Nucleus accumbens (tissue), 56 donors: ENCODE measurements at places on chromosomes 7 and 10.

DNA sequence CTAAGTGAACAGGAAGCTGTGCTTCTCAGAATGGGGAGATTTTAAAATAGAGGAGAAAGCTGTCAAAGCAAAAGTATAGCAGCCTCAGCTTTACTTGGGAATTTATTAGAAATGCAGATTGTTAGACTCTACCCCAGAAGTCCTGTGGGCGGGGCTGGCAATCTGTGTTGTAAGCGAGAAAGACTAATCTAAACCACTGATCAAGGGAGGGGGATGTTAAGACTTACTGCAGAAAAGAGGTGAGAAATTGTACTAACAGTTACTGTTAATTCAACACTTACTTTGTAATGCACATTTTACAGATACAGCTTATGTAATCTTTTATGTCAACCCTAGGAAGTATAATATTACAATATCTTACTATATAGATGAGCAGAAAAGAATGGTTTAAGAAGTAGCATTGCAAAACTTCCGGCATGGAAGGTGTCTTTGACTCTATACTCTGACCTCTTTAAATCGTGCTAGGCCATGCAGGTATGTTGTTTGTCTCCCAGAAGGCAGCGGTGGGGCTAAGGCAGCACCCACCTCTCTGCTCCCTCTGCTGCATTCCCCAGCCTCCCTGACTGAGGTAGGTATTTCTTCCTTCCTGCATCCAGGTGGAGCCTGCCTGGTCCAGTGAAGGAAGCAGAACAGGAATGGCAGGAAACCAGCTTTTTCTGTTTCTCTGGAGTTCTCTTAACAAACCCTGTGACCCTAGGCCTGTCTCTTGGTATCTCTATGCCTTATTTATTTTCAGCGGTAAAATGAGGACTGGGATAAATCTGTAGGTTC lies 462.2 kb downstream of the AUTS2 start:
- DNase-seq, result no peak

GRCh38 chr7:151833691-151834090 lies 43.2 kb downstream of the PRKAG2 start:
- no peak for DNase-seq

- DNase-seq, result peak; percentile 28
Observed at GRCh38 chr7:927031-927671, 27.3 kb downstream of the ADAP1 start.

GRCh38 chr7:150668472-150668911 lies 17.0 kb upstream of the GIMAP2 start:
- DNase-seq, result no peak

- DNase-seq, result no peak
Observed at GRCh38 chr7:132221356-132221755, 354.9 kb downstream of the PLXNA4 start.

DNA sequence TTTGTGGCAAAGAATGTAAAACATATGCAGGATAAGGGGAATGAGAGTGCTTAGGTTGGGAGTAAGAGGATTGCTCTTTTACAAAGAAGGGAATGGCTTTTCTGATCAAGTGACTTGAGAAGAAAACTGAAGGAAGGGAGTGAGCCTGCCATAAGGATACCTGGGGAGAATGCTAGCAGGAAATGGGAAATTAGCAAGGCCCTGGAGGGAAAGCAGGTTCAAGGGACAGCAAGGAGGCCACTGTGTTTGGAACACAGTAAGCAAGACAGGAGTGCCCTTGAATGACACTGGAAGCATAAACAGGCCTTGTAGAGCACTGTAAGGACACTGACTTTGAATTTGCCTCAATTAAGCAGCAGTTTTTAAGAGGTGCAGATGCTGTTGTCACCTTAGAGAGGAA lies 1069.9 kb downstream of the DNAJB9 start:
- no peak for DNase-seq

GRCh38 chr7:127678337-127678736 lies 26.3 kb downstream of the SND1 start:
- peak; percentile 3 for DNase-seq

DNA sequence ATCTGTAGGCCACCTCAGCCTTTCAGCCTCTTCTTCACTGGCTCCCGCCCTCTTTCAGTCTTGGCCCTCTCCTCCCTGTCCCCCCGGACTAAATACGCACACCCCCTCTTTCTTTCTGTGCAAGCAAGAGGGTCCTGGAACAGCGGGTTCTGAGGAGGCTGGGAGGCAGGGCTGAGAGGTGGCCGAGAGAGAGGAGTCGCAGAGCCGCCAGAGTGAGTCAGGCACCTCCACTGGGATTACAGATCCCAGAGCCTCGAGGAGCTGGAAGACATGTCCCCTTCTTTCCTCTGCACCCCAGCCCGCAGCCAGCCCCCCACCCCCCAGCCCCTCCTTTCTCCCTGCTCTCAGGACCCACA lies 182 bp downstream of the CCDC136 start:
- DNase-seq, result no peak

DNA sequence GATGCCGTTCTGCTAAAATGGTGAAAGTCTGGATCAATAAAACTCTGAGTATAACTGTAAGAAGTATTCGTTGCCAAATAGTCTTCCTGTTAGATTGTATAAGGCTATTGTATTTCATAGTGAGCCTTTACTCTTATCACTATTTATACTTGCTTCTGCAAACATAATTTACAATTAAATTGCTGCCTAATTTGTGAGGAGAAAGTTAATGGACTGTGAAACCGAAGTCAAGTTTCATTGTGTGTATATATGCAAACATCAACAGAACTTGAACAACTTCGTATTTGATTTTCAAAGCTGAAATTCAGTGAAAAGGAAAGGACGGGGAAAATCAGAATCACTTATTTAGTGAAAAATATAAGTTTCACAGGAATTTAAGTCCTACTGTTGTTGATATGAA lies 135.9 kb upstream of the CCDC6 start:
- DNase-seq, result no peak

GRCh38 chr7:34719636-34720035 lies 61.6 kb downstream of the NPSR1 start:
- DNase-seq, result no peak

DNA sequence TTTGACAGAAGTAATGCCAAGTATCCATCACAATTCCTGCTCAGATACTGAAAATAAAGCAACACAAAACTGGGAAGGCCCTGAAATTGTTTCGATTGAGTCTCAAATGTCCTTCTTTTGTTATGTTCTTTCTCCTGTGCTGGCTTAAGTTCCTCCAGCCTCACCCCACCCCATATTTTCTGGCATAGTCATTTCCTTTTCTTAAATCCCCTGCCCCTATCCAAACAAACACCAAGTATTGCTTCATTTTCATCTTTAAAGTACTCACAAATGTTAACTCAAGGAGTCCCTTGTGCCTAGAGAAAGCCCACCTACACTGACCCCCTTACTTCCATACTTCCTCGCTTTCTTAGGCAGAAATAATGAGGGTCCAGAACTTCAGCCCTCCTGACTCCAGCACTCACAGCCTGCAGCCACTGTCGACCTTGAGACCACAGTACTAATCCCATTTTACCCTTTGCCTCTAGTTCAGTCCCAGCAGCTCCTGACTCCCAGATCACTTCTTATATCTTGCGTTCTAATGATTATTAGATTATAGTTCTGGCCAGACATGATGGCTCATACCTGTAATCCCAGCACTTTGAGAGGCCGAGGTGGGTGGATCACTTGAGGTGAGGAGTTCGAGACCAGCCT lies 73.2 kb upstream of the ST8SIA6 start:
- no peak for DNase-seq

GRCh38 chr10:31659665-31660064 lies 269.0 kb downstream of the ARHGAP12 start:
- no peak for DNase-seq

DNA sequence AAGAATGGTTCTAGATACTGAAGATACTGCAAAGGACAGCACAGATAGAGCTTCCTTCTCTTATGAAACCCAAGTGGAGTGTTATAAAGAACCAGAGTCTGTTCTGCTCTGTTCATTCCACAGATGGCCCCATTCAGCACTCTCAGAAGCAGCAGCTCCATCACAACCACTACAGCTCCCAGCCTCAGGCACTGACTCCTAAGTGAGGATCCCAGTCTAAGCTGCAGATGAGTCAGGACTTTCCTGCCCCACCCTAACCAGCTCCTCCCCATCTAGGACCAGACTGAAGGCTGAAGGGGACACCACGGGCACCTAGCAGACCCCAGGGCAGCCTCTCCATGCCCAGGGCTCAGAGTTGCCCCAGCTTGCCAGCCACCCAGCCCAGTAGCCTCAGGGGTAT lies 379.8 kb downstream of the GRID1 start:
- no peak for DNase-seq

DNA sequence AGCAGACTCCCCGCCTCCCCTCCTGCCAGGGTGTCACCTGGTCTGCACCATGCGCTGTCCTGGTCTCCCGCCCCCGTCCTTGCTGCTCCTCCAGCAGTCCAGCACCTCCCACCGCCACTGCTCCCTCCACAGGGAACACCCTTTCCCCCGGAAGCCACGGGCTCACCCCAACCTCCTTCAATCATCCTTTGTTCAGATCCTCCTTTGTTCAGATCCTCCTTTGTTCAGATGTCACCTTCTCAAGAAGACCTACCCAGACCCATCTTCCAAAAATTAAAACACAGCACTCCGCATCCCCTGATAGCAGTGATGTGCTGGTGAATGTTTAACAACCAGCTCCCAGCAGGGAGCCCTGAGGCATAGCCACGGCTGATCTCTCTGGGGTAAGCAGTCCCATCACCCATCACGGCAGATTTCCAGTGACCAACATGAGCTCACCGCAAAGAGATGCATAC lies 237.7 kb downstream of the USP6NL start:
- no peak for DNase-seq

GRCh38 chr7:149864751-149865150 lies 9.0 kb upstream of the ATP6V0E2 start:
- DNase-seq, result no peak

DNA sequence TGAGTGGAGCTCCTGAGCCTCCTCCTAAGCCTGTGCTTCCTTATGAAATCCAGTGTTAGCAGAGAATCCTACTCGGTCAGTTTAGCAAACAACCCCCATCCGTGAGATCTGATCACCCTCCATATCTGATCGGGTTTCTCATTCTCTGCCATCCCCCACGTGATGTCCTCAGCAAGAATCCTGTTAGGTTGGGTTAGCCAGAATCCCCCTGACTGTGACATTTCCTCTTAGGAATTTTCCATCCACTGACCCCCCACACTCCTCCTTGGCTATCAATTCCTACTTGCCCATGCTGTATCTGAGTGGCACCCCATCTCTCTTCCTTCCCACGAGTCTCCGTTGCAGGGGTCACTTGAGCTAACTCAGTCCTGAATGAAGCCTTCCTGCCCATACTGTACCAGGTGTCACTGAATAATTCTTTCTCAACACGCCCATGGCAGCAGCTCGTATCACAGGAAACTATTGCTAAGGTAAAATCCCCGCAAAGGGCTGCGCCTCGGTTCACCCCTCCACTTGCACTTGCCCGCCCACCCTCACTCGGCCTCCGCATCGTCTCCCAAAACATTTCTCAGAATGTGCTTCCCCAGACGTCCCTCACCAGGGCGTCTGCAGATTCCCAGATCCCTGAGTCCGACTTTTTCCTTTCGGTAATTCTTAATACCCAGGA lies 44.1 kb downstream of the MYOF start:
- DNase-seq, result no peak

- DNase-seq, result no peak
Observed at GRCh38 chr7:156998988-156999957, 11.2 kb downstream of the MNX1 start.

DNA sequence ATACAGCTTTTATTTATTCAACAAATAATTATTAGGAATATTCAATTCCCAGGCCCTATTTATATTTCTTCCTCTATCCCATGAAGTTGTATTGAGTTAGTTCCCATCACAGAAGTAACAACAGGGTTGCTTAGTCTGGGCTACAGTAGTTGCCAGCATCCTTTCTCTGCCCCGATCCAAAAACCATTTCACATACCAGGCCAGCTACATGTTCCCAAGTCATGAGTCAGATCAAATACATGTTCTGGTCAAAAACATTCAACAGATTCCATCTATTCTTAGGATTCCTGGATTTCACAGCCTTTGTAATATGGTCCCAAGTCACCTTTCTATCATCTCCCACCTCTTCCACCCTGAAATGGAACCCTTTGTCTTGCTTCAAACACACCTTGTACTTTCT lies 91.6 kb downstream of the RAB11FIP2 start:
- no peak for DNase-seq

GRCh38 chr10:86824151-86824550 lies 67.7 kb downstream of the BMPR1A start:
- no peak for DNase-seq

DNA sequence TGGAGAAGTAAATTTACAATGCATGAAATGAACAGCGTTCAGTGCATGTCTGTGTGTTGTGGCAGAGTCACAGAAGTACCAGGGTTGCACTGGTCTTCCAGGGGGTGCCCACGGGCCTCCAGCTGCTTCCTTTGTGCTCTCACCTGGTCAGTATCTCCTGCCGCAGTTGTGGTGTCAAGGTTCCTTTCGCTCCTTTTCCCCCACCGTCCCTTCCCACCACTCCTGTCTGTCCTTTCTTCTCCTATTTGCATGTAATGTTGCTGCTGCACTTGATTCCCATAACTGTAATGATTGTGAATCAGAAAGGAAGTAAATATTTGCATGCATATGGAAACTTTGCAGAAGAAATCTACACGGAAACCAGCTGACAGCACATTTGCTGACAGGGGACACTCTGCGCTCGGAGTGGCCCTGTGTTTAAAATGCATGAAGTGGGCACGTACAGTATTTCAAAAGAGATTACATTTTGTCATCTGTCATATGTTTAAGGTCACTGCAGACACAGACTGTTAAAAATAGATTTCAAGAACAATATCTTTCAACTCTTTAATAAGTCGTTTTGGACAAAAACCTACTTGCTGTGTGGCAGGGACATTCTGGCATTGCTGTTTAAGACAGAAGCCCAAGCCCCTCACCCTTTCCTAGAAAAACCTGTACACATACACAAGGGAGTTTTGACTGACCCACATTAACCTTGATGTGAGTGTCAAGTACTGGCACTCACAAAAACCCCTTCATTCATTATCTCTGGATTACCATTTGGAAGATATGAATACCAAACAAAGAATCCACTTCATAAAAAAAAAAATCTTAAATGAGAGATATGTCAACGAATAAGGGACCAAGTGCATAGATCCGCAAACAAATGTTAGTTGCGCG lies 336.7 kb upstream of the KLF6 start:
- DNase-seq, result no peak

GRCh38 chr10:130359711-130360110 lies 223.5 kb downstream of the GLRX3 start:
- no peak for DNase-seq

GRCh38 chr7:116232920-116233319 lies 22.6 kb downstream of the TES start:
- no peak for DNase-seq

DNA sequence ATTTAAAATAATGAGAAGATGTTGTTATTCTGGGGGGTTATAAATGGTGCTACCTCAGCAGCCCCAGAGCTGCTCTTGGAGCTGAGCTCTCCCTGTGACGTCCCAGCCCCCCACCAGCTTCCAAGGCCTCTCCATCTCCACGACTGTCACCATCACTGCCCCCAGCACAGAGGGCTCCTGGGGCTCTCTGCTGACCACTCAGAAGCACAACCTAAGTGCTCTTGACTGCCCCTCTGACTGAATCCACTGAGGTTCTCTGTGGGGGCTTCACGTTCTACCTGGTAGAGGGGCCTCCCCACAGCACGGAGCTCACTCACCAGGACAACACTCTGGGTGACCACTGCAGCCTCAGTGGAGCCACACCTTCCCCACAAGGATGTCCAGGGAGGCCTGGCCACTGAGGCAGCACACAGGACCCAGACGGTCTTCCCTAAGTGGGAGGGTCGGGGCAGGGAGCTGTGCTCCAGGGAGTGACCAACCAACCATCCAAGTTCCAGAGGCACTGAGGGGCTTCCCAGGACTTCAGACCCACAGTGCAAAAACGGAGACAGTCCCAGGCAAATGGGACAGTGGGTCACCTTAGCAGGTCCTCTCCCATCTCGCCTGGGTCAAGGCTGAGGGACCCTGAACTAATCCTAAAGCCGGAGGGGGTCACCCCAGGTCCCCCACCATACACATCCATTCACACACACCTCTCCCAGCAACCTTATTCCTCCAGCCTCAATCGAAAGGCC lies 121.0 kb upstream of the PPP2R2D start:
- no peak for DNase-seq
